Right renal pelvis (tissue), 4 donors: ENCODE measurements at places on chromosomes 1 and 21. TPM values are rescaled to one million over a fixed set of nuclear protein-coding genes. Genes with fewer than 3 reads are reported as not detected.

The TAS1R1 gene
- 0.13 TPM for polyA plus RNA-seq

The KRTAP15-1 gene
- polyA plus RNA-seq, result not detected

DNA sequence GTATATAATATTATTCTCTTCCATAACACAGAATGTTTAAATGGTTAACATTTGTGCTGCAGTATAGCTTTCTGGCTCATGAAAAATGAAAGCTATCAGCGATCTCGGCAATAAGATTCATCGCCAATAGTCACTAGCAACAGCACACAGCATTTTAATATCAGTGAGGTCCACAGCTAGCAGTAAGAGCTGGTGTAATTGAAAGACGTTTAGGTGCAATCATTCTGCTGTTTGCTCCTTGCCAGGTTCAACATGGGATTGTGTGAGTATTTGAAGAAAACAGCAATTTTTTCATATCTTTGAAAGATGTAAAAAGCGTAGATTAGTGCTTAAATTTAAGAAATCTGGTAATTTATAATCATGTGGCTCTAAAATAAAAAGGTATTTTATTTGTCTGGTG, 20.1 kb downstream of the PRKACB start:
- no peak for DNase-seq

DNA sequence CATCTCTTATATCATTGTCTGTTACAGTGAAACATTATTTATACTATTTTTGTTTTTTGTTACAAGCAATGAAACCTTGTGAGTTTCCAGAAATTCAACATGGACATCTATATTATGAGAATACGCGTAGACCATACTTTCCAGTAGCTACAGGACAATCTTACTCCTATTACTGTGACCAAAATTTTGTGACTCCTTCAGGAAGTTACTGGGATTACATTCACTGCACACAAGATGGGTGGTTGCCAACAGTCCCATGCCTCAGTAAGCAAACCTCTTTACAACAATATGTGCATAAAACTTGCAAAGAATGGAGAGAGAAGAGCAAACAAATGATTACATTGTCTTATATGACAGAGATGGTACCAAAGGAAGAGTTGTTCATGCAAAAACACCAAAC, 22.4 kb downstream of the CFHR4 start:
- no peak for DNase-seq

GRCh38 chr1:159066108-159066507, 10.5 kb downstream of the AIM2 start:
- no peak for DNase-seq

DNA sequence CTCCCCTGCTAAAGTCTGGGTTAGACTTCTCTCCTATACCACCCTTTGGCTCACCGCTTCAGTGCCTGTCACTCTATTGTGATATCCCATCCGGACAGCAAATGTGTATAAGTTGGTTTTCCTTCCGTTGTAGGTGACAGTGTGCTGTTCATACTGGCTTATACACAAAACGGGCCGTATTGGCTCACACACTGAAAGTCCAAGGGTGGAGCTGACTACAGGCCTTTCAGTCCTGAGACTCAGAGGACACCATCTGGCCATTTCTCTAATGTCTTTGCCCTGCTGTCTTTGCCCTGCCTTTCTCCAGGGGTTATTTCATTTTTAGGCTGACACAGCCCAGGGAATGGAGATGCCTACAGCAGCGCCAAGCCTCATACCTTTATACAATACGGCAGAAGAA, 90.7 kb downstream of the URB2 start:
- DNase-seq, result no peak

- no peak for DNase-seq
Observed at GRCh38 chr1:184028854-184029623, 8.5 kb downstream of the COLGALT2 start.

DNA sequence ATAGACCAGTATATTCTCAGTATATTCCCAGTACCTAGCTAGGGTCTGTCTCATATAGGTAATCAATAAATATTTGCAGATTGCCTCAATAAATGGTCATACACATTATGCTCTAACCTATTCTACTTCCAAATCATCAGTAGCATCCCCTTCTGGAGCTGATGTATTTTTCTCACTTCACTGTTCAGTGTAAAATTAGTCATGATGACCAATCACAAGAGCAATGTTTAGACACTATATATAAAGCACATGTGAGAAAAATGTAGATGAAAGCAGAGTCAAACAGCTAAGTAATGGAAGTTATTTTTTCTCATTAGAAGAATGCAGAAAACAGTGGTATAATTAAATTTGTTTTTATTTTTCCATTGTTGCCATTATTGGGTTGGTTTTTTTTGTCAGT, 34.7 kb downstream of the EPRS1 start:
- no peak for DNase-seq

DNA sequence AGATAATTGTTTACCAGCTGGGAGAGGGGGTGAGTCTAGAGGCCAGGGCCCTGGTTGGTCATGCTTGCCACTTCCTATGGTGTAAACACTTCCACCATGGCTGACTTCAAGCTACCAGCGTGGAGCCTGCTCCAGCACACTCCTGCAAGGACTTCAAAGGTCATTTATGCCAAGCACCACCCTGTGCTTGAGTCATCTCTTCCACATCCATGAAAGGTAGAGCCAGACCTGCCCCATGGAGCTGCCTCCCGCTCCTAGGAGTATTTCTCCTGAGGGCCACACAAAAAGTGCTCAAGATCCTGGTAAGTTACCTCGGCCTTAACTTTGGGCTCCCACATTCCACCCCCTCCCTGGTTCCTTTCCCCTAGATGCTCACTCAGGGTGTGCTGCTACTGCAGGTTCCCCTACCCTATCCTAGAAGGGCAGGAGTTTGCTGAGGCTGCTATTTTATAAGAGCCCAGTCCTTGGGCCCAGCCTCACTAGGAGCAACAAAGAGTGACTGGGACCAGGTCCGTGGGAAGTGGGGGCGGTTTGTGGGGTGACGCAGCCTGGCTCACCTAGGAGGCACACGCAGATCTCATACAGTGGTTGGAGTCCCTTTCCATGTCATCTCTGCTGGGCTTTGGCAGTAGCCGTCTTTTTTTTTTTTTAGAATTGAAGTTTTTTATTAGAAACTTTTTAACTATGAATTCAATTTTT, 2.4 kb downstream of the RAB7B start:
- no peak for DNase-seq

GRCh38 chr1:117232531-117232930, 21.8 kb upstream of the VTCN1 start:
- DNase-seq, result no peak

DNA sequence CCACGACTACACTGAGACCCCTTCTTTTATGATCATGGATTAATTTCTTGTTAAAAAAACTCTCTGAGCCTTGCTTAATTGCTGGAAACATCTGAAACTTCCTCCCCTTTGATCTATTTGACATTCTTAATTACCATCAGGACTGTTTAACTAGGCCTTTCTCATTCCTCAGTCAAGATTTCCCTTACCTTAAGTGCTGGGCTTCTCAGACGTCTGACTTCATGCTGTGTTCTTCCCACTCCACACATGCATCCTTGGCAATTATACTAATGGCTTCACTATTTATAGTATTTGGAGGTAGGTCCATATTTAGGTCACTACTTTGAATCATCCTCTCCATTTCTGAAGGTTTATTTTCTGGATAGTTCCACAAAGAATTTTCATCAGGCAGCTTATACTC, 341.3 kb upstream of the TMPRSS15 start:
- DNase-seq, result no peak

DNA sequence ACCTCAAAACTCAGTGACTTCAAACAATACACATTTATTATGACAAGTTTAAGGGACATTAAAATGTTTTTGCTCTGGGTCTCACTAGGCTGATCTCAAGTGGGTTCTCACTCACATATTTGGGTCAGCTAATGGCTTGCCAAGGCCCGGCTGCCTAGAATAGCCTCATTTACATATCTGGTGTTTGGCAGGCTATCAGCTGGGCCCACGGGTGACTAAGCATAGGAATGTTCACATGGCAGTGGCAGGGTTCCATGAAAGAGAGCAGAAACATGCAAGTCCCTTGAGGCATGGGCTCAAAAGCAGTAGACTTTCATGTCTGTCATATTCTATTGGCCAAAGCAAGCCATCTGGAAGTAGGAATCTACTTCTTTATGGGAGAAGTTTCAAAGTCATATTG, 492.6 kb downstream of the KCNT2 start:
- DNase-seq, result no peak

DNA sequence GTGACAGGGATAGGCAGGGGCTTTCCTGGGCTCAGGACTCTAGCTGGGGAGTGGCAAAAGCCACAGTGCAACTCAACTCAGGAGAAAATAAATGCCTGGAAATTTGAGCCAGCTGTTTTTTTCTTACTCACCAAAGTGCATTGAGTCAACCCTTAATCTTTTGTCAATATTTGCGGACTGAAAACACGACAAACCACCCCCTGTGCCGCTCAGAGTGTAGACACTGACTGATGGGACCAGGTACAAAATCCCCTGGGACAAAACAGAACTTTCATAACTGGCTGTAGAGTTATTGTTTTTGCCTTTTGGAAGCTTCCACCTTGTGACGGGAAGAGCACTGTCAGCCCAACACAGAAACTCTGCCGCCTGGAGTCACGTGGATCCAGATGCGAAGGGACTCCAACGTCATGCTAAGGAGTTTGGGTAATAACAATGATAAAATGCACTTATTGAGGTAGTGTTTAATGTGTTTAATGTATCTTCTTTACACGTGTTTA, 164.6 kb downstream of the PLPP3 start:
- DNase-seq, result no peak

DNA sequence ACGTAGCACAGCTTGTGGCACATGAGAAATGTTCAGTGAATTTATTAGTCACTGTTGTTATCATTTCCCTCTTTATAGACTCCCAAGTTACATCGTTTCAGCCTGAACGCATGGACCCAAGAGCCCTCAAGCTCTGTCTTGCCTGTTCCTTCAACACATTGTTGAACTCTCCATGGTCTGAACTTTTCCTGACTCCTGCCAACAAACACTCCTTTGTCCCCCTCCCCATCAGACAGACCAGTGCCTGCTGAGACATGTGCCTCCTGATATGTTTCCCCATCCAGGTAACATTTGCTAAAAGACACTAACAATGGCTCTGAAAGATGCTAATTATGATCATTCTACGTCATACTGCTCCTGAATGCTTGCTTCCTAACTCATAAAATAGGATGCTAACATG, 108.7 kb upstream of the NFIA start:
- no peak for DNase-seq
